Myocyte (in vitro differentiated cells): ENCODE measurements at places on chromosomes 3 and 15. TPM values are rescaled to one million over a fixed set of nuclear protein-coding genes. Genes with fewer than 3 reads are reported as not detected.

DNA sequence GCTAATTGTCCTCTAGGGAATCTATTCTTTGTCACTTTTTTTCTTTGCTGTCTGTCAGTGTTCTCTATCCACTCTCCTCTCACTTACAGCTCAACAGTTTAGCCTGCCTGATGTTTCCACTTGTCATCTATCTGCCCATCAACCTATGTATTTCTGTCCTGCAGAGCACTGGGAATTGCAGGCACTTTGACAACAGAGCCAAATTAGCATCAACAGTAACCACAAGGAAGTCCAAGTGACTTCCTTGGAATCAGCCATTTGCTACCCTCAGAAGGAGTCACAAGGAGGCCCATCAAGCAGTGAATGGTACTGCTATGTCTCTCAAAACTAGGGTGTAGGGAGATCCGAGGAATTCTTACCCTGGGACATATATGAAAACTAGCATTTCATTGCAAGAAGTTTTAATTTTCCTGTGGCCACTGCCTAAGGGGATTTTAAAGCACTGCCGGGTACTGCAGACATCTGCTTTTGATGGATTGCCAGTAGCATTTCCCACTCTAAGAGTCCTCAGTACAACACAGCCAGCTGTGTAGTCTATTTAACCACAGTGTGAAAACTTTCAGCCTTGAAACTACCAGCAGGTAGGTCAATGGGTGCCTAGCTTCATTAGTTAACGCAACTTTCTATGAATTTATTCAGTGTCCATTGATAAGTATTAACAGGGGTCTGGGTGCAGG is 898.8 kb downstream of the NTRK3 start:
- DNase-seq: no peak

Gene ISL2
- 3.9 and 5.3 TPM in 2 replicates for total RNA-seq

Gene IGF1R
- total RNA-seq: 9.6 and 21.2 TPM in 2 replicates

DNA sequence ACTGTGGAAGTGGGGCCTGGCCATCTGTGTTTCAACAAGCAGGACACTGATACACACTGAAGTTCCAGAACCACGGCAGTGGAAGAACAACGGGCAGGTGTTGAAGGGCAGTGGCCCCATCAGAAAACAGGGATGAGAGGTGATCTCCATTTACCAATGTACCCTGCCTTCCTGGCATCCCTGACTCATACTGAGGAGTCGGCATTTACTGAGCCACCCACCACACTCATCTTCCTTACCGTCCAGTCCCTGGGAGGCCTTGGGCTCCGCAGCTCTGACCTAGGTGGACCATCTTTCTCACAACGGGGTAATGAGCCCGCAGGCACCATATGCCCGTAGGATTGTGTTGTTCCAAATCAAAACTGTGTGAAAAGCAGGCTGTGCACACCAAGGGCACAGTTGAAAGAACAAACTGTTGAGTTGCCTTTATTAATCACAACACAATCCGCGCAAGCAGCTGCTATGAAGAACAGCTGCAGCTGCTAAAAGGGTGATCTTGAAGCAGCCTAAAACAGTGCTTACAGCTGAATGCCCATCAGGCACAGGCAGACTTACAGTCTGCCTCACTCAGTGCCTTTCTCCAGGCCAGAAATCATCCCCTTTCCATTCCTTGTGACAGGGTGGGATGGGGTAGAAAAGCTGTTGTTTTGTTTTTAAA is 12.9 kb downstream of the MB21D2 start:
- peak; percentile 95 for DNase-seq

- DNase-seq: no peak
Observed at GRCh38 chr3:12518261-12519028, 26.9 kb downstream of the MKRN2OS start.

- no peak for DNase-seq
Observed at GRCh38 chr15:31552482-31553099, 226.0 kb downstream of the KLF13 start.

DNA sequence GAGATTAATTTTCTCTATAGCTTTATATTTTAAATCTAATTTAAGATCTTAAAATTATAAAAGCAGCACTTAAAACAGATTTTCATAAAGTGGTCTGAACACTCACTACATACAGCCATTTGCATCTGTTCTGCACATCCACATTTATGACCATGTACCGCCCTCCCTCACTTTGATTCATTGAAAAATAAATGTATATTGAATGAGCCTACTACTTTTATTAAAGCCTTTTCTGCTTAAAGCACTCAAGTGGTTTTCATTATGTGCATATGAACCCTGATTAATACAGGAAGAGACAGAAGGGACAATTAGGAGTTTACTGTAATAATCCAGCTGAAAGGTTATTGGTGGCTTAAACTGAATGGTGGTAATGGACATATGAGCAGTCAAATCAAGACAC is 129.4 kb downstream of the DLG1 start:
- DNase-seq: no peak

Gene COL6A5
- not detected in 2 replicates for total RNA-seq

- peak; percentile 95 for DNase-seq
Observed at GRCh38 chr15:58474741-58475323, 43.0 kb downstream of the LIPC start.

- no peak for DNase-seq
Observed at GRCh38 chr3:131976448-131976847, 58.4 kb downstream of the CPNE4 start.

DNA sequence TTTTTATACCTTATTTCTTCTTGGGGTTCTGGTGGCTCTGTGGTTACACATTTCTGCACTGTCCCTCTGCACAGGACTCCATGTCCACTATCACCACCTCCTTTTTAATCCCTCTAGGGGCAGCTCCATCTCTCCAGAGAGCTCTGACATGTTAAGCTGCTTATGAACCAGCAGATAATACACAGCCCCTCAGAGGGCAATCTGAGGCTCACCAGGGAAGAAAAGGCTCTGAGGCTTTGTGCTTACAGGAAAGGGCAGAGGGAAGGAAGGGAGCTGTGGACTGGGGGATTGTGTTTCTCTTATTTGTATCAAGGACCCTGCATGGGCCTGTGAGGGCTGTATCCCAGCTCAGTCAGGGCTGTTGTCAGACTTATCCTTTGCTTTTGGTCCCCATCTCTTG is 164.5 kb downstream of the EPHB1 start:
- DNase-seq: no peak

Gene PTH1R
- 5.6 and 5.7 TPM in 2 replicates for total RNA-seq

Gene SNX4
- total RNA-seq: 51.0 and 60.3 TPM in 2 replicates

GRCh38 chr3:2727610-2728318 is 382.4 kb downstream of the IL5RA start:
- DNase-seq: no peak

- DNase-seq: peak; percentile 34
Observed at GRCh38 chr3:55692957-55693558, 206.0 kb upstream of the WNT5A start.

- no peak for DNase-seq
Observed at GRCh38 chr3:52518723-52519444, 14.8 kb downstream of the NT5DC2 start.

Gene RTP1
- not detected in 2 replicates for total RNA-seq

- no peak for DNase-seq
Observed at GRCh38 chr3:123054109-123054778, 12.6 kb upstream of the PDIA5 start.

GRCh38 chr3:105348307-105348706 is 18.4 kb upstream of the ALCAM start:
- no peak for DNase-seq

DNA sequence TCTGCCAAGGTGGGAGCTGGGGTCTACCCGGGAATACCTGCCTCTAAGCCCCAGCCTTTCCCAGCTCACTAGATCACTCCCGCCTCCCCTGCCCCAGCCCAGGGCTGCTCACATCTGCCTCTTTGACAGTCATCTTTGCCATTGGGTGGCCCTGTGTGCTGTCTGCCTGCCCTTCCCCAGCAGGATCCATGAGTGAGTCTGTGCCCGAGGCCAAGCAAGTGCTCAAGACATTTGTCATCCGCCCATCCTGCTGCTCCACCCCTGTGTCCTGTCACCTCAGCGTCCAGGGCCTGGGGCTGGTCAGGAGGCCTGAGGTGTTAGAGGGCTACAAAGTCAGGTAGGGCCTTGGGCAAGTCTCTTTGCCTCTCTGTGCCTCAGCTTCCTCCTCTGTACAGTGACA is 89.4 kb downstream of the LSM3 start:
- no peak for DNase-seq

- no peak for DNase-seq
Observed at GRCh38 chr3:50241713-50242380, 5.8 kb downstream of the GNAI2 start.

DNA sequence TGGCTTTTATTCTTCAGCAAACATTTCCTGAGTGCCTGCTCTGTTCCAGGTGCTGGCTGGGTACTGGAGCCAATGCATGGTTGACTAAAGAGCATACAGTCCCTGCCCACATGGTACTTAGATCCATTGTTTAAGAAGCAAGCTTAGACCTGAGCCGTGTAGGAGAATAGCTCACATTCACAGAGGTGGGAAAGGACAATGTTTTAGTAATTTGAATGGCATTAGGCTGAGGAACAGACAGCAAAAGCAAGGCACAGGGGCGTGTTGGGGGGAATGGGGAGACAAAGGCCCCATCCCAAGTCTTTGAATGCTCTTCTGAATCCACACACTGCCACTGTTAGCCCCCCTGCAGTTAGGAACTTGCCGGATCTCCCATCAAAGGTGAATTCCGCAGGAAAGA is 388.2 kb upstream of the RGMA start:
- no peak for DNase-seq

DNA sequence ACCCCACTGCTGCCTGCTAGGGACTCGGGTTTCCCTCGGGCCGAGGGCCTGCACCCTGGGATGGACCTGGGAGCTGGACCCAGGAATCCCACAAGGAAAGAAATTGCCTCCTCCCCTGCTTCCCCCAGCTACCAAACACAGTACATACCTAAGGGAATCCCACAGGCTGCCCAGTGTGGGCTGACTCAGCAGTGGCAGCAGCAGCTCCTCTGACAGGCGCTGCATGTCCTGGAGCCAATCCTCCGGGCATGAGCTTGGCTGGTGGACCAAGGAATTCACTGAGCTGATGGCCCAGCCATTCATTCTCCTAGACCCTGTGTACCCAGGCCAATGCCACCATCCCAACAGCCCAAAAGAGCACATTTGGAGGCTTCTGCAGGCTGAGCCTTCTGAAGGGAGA is 9.5 kb upstream of the LTK start:
- DNase-seq: peak; percentile 68

Gene ASB14
- total RNA-seq: 0.05 and 5.6 TPM in 2 replicates

Gene CPN2
- not detected in 2 replicates for total RNA-seq

DNA sequence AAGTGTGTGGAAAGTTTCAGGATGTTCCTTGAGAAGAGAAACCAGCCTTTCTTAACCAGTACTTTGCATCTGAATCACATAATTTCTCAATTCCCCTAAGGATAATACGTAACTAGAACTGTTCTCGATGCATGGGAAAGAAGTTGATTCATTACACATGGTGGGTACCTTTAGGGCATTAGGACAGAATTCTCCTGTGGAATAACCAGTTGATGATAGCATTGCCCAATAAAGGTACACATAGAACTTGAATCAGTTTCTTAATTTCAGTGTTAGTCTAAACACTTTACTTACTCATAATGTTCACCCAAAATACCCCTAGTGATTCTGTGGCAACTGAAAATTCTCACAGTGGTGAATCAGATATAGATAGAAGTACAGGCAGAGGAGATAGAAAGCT is 1030.9 kb downstream of the ROBO1 start:
- no peak for DNase-seq

DNA sequence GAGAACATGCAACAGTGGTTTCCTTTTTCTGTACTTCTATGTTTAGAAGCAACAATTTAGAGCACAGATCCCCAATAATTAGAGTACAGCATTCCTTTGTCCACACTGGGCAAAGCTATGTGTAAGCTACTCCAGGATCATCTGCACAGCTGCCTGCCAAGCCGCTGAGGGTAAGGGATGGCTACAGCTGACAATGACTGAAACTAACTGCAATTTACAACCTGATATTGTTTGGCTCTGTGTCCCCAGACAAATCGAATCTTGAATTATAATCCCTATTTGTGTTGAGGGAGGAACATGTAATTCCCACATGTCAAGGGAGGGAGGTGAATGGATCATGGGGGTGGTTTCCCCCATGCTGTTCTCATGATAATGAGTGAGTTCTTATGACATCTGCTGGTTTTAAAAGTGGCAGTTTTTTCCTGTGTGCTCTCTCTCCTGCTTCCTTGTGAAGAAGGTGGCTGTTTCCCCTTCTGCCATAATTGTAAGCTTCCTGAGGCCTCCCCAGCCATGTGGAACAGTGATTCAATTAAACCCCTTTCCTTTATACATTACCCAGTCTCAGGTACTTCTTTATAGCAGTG is 54.8 kb upstream of the TNFSF10 start:
- peak; percentile 67 for DNase-seq

Gene SLC49A4
- 16.7 and 23.1 TPM in 2 replicates for total RNA-seq

GRCh38 chr3:99620077-99620767 is 18.2 kb upstream of the COL8A1 start:
- DNase-seq: no peak

Gene IL12A
- 0.96 and 1.9 TPM in 2 replicates for total RNA-seq

DNA sequence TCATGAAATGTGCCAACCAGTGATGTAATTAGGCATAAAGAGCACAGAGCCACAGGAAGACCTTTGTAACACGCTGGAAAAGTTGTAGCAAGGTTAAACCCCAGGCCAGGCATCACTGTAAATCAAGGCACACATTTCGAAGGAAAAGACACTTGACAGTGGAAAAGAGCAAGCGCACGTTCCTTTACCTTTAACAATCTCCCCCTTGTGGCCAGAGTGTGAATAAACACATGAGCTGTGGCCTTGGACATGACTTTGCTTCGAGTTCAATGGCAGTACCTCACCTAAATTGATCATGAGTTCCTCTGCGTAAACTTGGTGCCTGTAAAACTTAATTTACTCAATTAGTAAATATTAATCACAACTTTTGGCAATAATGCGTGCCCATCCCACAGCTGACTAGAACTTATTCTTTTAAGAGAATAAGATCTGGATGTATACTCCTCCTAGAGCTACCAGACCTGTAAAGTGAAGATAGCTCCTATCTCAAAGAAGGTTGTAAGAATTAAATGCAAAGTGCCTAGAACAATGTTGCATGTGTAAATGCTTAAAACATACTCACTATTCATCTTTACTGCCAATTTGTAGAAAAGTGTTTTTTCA is 757.0 kb upstream of the NECTIN3 start:
- DNase-seq: peak; percentile 61

- peak; percentile 35 for DNase-seq
Observed at GRCh38 chr15:62099094-62099601, 32.4 kb downstream of the C2CD4A start.

GRCh38 chr3:76753599-76753998 is 286.3 kb upstream of the ROBO2 start:
- DNase-seq: no peak

DNA sequence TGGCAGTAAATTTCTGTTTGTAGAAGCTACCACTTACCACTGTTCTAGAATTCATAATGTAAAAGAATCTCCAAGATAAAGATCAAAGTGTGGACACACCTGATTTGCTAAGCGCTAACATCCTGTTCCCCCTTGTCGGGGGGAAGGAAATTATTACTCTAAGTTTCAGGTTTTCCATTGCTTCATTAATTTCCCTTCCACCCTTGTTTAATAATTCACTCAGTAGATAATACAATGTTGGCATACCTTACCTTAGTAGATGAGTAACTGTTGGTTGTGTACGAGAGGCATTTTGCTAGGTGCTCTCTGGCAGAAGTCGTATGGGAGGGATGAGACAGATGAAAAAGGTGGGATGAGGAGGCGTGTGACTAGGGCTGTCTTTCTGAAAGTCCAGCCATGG is 641.2 kb upstream of the ARRDC4 start:
- DNase-seq: no peak

Gene TMEM62
- 9.8 and 13.1 TPM in 2 replicates for total RNA-seq
